ENCODE measurements at places on chromosomes 13 and 19.

DNA sequence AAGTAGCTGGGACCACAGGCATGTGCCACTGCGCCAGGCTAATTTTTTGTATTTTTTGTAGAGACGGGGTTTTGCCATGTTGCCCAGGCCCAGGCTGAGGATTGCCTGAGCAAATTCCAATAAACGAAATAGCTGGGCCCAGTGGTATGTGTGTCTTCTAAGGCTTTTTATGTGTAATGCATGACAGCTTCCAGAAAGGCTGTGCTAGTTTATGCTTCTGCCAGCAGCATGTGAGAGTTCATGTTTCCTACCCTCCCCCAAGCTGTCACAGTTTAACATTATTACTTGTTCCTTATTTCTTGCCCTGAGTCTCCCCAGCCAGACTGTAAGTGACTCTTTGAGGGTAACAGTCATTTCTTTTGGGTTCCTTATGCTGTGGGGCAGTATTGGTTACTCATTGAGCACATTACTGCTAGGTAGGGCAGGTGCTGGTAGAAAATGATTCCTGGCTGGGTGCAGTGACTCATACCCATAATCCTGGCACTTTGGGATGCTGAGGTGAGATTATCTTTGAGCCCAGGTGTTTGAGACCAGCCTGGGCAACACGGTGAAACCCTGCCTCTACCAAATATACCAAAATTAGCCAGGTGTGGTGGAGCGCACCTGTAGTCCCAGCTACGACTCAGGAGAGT is 13.6 kb downstream of the GPATCH1 start:
- DNase-seq: no peak

GRCh38 chr13:106432636-106433035 is 102.8 kb downstream of the EFNB2 start:
- no peak for DNase-seq

DNA sequence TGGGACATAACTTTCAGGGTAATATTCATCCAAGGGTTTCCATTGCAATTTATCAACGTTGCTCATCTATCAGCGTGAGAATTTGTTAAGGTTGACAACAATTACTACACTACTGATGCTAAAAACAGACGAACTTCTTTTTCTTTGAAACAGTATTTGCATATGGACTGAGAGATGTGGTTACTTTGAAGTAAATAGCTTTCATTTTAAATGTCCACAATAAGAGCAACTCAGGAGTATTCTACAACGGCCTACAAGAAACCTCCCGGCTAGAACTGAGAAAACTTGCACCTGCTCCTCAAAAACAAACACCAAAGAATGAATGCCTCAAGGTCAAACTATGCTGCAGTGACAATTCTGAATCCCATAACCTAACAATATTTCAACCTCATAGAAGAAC is 238.4 kb downstream of the IRS2 start:
- DNase-seq: no peak

GRCh38 chr13:30957258-30957943 is 24.9 kb downstream of the TEX26 start:
- DNase-seq: no peak

DNA sequence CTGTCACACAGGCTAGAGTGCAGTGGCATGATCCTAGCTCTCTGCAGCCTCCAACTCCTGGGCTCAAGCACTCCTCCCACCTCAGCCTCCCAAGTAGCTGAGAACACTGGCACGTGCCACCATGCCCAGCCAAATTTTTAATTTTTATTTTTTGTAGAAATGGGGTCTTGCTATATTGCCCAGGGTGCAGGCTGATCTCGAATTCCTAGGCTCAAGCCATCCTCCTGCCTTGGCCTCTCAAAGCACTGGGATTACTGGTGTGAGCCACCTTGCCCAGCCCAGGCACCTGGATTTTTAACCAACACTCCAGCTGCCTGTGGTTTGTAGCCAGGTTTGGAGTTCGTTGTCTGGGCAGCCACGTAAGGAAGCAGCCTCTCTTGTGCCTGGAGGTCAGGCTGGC is 9.3 kb upstream of the PEPD start:
- DNase-seq: no peak

GRCh38 chr19:54551293-54551692 is 22.3 kb upstream of the LILRA2 start:
- DNase-seq: no peak

GRCh38 chr13:79403113-79403512 is 2.9 kb downstream of the RBM26 start:
- DNase-seq: no peak

- DNase-seq: no peak
These were observed 1424.1 kb downstream of the SLITRK1 start for GRCh38 chr13:82458169-82458568.

- no peak for DNase-seq
These were observed 23.8 kb downstream of the LCP1 start for GRCh38 chr13:46158222-46158621.
